ENCODE measurements at places on chromosomes 16 and 17. TPM values are rescaled to one million over a fixed set of nuclear protein-coding genes. Genes with fewer than 3 reads are reported as not detected.
A peak's percentile ranks its signal among the peaks of the same experiment; 100 is the strongest.

GRCh38 chr17:1492249-1493206 is at the start of gene MYO1C:
Gene MYO1C (minus strand): TSS chr17:1492686. CDS start chr17:1492487, 199 bp downstream.
- H3K36me3 ChIP-seq: no peaks in the 10 kb centered on the region
- peak within 1 kb of the TSS; percentile 84 for H3K4me3 ChIP-seq
- DNase-seq: peak; percentile 48
- peaks cover 11% of the 10 kb centered on the region for H3K4me1 ChIP-seq
- peaks cover 20% of the 10 kb centered on the region for H3K27me3 ChIP-seq
- H3K27ac ChIP-seq: no peak within 1 kb of the TSS

DNA sequence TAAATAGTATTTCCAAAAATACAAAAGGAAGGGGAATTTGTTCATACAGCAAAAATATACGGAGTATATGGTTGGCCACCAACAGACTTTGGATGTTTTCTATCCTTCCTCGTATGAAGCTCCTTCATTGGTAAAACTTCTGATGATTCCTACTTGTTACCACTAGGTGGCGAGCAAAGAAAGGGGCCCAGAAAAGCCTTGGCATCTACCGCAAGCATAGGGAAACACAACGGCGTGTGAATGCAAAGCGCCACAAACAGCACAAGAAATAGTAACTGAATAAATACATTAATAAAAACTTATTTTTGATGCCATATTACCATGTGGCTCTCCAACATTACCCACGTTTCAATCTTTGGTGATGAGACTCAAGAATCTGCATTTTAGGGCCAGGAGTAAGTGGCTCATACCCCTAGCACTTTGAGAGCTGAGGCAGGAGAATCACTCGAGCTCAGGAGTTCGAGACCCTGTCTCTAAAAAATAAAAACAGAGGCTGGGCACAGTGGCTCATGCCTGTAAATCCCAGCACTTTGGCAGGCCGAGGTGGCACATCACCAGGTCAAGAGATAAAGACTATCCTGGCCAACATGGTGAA is 34.5 kb downstream of the YWHAE start:
- H3K36me3 ChIP-seq: peaks cover 15% of the 10 kb centered on the region
- peak; percentile 84 for DNase-seq
- H3K27me3 ChIP-seq: no peaks in the 10 kb centered on the region
- no peaks in the 10 kb centered on the region for H3K4me1 ChIP-seq

DNA sequence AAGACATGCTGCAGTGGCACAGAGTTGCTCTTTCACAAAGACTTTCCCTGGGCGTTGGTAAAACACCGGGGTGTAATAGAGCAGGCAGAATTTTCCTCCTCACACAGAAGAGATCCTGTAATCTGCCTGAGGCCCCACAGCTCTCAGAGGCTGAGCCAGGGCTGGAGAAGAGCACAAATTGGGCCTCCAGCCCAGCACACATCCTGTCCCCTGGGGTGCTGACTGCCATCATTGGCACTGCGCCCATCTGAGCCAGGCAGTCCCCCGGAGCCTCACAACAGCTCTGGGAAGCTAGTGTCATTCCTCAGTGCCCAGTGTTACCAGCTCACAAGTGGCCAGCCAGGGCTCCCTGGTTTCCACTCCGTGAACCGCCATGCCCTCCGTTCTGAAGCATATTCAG is 119.4 kb downstream of the SOCS1 start:
- H3K27ac ChIP-seq: no peak overlapping the region
- DNase-seq: no peak
- H3K4me3 ChIP-seq: no peak overlapping the region
- no peaks in the 10 kb centered on the region for H3K36me3 ChIP-seq

DNA sequence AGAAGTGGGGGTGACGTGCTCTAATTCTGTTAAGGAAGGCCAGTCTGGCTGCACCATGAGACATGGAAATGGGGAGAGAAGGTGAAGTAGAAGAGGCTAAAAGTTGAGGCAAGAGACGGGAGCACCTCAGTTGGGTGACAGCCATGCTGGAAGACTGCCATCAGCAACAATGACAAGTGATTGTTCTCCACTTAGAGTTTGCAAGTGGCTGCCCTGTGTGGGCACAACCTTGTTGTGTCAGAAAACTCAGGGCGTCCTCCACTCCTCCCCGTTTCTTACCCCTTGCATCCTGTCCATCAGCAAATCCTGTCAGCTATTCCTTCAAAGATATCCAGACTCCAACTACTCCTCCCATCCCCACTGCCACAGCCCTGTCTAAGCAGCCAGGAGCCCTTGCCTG is 17.6 kb downstream of the CES1 start:
- H3K4me3 ChIP-seq: no peak overlapping the region
- no peak for DNase-seq
- H3K4me1 ChIP-seq: no peaks in the 10 kb centered on the region

ACSM2A gene
- total RNA-seq: not detected

- peak overlapping the region; percentile 89 for H3K27ac ChIP-seq
- no peaks in the 10 kb centered on the region for H3K27me3 ChIP-seq
- H3K4me1 ChIP-seq: peaks cover 22% of the 10 kb centered on the region
- no peak overlapping the region for H3K4me3 ChIP-seq
Measured at GRCh38 chr17:62617894-62618472, 9.5 kb upstream of the MRC2 start.

TP53TG3C gene
- not detected for total RNA-seq

SLC2A4 gene
- 1.7 TPM for total RNA-seq

UBALD2 gene
- total RNA-seq: 10.7 TPM

GRCh38 chr17:17052462-17053221 is 10.4 kb downstream of the MPRIP start:
- H3K27me3 ChIP-seq: no peaks in the 10 kb centered on the region
- no peak overlapping the region for H3K4me3 ChIP-seq
- peaks cover 4% of the 10 kb centered on the region for H3K4me1 ChIP-seq
- DNase-seq: no peak
- H3K36me3 ChIP-seq: no peaks in the 10 kb centered on the region

PLCG2 gene
- total RNA-seq: 5.0 TPM

DNA sequence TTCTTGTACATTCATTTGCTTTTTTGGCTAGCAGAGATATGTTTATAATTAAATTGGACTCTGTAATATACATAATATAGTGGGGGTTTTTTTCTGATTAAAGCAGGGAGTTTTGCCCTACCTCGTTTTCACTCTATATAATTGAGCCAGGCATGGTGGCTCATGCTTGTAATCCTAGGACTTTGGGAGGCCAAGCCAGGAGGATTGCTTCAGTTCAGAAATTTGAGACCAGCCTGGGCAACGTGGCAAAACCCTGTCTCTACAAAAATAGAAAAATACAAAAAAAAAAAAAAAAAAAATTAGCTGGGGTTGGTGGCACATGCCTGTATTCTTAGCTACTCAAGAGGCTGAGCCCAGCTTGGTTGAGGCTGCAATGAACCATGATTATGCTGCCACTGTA is 42.2 kb downstream of the PAFAH1B1 start:
- no peak overlapping the region for H3K27ac ChIP-seq
- no peak overlapping the region for H3K4me3 ChIP-seq
- H3K4me1 ChIP-seq: peaks cover 6% of the 10 kb centered on the region
- H3K36me3 ChIP-seq: peaks cover 16% of the 10 kb centered on the region
- DNase-seq: no peak
- no peaks in the 10 kb centered on the region for H3K27me3 ChIP-seq

DNA sequence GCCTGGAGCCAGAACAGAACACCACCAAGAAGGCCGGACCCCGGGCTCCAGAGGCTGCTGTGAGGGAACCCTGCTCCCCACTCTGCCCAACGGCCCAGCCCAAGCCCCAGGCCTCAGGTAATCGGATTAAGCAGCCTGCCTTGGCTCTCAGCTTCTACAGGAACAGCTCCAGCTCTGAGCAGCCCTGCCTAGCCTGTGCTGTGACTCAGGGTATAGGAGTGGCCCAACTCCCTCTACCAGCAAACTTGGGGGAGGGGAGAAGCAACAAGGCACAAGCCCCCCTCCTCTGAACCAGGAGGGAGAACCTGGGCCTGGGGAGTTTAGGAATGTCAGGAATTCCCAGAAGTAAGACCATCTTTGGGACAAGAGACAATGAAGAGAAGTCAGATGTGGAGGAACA is 849 bp upstream of the SOX15 start:
- peaks cover 40% of the 10 kb centered on the region for H3K4me1 ChIP-seq
- peak; percentile 92 for DNase-seq
- H3K27ac ChIP-seq: peak overlapping the region; percentile 99
- peak overlapping the region; percentile 15 for H3K4me3 ChIP-seq
- H3K36me3 ChIP-seq: peaks cover 3% of the 10 kb centered on the region

SP2 gene
- total RNA-seq: 1.6 TPM

GRCh38 chr16:30992276-30992780 is 7.3 kb downstream of the HSD3B7 start:
- H3K4me3 ChIP-seq: no peak overlapping the region
- peaks cover 17% of the 10 kb centered on the region for H3K27me3 ChIP-seq

STAT5A gene
- 10.0 TPM for total RNA-seq

- no peak overlapping the region for H3K4me3 ChIP-seq
Measured at GRCh38 chr16:73145166-73145880, 97.4 kb upstream of the ZFHX3 start.

DNA sequence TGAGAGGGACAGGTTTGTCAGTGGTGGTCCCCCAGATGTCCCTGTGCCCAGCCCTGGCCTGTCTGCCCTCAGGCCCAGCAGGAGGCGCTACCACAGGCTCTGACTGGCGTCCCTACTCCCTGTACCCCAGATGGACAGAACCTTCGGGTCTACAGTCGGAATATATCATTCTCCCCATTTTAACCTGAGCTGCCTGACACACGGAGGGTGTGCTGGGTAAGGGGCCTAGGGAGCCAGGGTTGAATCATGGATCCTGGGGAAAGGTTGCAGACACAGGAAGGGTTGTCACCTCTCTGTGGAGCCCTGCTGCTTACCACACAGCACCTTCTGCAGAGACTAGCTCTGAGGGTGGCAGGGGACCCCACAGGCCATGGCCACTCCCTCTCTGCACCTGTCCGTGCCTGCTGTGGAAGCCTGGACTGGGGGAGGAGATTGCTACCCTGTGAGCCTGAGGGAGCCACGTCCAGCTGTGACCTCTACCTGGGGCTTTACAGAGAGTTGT is 162.2 kb upstream of the ZNF267 start:
- H3K36me3 ChIP-seq: no peaks in the 10 kb centered on the region
- DNase-seq: no peak
- H3K27me3 ChIP-seq: no peaks in the 10 kb centered on the region
- H3K4me3 ChIP-seq: no peak overlapping the region
- H3K4me1 ChIP-seq: peaks cover 13% of the 10 kb centered on the region

HAS3 gene
- 2.5 TPM for total RNA-seq

DNA sequence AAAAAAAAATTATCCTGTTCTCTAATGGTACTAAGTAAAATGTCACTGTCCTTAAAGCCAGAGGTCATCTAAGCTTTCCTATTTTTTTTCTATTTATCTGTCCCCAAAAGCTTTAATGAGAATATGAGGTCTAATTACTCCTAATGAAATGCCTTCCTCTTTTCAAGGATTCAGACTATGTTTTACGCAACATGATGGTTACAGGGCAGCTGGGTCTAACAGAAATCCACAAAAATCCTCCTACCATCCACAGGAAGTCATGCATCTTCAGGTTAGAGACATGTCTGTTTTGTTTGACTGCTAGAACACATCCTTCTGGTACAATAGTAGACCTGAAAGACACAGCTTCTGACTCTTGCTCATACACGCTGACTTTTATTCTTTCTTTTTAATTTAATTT is 29.7 kb upstream of the NSRP1 start:
- H3K36me3 ChIP-seq: no peaks in the 10 kb centered on the region
- H3K4me1 ChIP-seq: no peaks in the 10 kb centered on the region
- no peak overlapping the region for H3K4me3 ChIP-seq
- no peaks in the 10 kb centered on the region for H3K27me3 ChIP-seq

GRCh38 chr16:4373909-4374742 is 2.5 kb downstream of the VASN start:
- peaks cover 5% of the 10 kb centered on the region for H3K27me3 ChIP-seq
- H3K4me1 ChIP-seq: peaks cover 53% of the 10 kb centered on the region
- DNase-seq: peak; percentile 78
- H3K36me3 ChIP-seq: no peaks in the 10 kb centered on the region

ELMO3 gene
- total RNA-seq: not detected
